Fibroblast of skin of right quadriceps (primary cell): ENCODE measurements at places on chromosomes 3 and 15.

DNA sequence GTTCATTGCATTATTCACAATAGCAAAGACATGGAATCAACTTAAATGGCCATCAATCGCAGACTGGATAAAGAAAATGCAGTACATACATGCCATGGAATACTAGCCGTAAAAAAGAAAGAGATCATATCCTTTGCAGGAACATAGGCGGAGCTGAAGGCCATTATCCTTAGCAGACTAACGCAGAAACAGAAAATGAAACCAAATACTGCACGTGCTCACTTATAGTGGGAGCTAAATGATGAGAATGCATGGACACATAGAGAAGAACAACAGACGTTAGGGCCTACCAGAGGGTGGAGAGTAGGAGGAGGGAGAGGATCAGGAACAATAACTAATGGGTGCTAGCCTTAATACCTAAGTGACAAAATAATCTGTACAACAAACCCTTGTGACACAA lies 57.9 kb downstream of the RASA2 start:
- no peak for DNase-seq

DNA sequence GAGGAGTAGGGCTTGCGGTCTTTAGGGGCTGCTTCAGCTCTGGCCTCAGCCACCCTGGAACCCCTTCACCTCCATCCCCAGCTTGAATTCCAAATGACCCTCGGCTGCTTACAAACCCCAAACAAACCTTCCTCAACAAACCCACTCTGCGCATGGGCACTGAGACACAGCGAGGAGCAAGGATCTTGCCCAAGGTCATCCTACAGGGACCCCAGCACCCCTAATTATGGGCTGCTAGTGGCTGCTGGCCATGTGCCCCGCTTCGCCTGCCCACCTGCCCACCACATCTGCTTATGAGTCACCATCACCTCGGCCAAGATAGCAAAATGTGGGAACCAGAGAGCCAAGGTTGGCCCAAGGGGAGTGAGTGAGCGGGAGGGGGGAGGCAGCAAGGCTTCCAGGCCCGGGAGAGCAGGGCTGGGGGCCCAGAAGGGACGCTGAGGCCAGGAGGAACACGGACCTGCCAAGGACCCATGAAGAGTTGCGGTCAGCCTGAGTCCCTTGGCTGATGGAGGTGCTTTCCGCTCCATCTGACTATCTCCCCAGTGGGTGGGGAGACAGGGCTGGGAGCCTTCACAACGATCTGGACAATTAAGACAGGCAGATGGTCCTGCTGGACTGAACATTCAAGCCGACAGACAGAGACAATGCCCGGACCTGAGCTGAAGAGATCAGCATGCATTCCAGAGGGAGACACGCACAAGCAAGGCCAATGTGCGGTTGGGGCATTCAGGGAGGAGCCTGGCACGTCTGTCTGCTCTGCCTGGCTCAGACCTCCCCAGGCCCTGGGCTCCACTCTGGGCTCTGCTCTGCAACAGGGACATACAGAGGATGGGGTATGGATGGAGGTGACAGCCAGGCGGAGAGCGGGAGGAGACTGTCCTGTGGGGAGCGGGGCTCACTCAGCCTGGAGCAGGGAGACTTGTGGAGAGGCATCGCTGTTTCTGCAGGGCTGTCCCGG lies 10.8 kb upstream of the GRIP2 start:
- no peak for DNase-seq

DNA sequence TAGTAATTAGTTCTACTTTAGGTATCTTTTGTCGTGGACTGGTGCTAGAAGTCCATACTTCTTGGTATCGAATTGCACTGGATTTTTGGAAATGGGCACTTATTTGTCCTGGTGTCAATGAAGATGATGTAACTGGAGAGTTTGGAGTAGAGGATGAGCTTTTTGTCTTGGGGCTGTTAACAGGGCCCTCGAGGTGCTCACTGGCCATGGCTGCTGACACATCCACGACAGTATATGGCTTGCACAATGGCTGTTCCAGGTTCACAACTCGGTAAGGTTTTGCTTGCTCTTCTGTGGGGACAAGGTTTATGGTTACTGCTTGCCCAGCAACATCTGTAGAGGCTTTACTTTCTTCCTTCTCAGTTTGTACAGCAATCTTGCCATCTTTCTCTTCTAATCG lies 109.4 kb upstream of the TSPAN3 start:
- DNase-seq, result no peak

- no peak for DNase-seq
Observed at GRCh38 chr3:124178531-124178930, 186.6 kb upstream of the ROPN1 start.

DNA sequence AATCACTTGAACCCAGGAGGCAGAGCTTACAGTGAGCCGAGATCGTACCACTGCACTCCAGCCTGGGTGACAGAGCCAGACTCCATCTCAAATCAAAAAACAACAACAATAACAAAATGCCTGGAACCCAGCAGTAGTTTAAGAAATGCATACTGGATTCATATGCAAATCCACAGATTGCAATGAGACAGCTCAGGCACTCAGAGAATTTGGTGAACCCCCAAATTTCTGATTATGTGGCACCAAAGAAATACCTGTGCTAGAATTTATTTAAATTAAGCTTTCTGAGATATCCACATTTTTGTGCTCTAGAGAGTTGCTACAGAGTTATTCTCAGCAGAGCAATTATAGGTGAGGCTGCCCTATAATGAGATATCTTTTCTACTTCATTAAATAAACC lies 29.7 kb downstream of the SPATA16 start:
- no peak for DNase-seq
